ENCODE measurements at places on chromosomes 13 and 19.

GRCh38 chr19:33780251-33780650 lies 16.4 kb upstream of the KCTD15 start:
- DNase-seq: no peak

- DNase-seq: no peak
Measured at GRCh38 chr19:12773571-12773970, 1.8 kb downstream of the HOOK2 start.

- no peak for DNase-seq
Measured at GRCh38 chr13:73664851-73665250, 469.4 kb downstream of the KLF12 start.

GRCh38 chr13:45847554-45848224 lies 3.9 kb downstream of the SIAH3 start:
- DNase-seq: no peak

DNA sequence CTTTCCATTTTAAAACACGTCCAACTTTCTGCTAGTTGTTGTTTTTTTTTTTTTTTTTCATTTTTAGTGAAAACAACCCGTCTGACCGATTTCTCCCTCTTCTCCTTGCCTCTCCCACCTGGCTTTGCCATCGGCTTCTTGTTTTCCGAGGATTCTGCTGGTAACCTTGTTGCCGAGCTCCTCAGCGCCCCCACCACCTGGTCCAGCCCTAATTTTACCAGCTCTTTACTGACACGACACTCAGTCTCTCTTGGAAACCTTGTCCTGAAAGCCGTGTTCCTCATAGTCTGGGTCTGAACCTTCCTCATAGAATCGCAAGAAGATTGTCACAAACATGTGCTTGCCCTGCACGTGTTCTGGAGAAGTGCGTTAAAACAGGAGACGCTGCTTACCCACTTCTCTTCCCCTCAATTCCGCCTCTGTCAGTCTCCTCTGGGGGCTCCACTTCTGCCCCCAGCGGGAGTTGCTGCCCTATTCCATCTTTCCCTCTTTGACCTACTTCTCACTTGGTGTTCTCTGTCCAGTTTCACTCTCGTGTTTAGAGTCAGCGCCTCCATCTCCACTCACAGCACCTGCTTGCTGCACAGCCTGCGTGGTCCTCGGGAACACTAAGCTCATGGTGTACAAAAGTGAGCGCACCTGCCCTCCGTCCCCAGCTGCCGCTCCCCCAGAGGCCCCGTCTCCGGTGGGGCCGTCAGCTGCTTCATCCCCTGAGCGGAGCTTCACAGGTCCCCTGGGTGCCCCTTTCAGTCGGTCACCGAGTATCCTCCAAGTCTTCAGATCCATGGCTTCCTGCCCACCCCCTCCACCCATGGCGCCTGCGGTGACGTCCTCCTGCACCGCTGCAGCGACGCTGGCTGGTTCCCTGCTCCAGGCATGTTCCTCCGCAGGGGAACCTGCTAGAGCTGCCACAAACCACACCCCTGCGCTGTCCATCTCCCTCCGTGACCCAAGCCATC lies 65.1 kb downstream of the TM9SF2 start:
- DNase-seq: no peak

- no peak for DNase-seq
Measured at GRCh38 chr13:73939071-73939380, 195.2 kb downstream of the KLF12 start.

- DNase-seq: no peak
Measured at GRCh38 chr19:1912760-1913505, 7.7 kb downstream of the ADAT3 start.

GRCh38 chr19:737591-738093 lies 13.3 kb upstream of the MISP start:
- DNase-seq: no peak

DNA sequence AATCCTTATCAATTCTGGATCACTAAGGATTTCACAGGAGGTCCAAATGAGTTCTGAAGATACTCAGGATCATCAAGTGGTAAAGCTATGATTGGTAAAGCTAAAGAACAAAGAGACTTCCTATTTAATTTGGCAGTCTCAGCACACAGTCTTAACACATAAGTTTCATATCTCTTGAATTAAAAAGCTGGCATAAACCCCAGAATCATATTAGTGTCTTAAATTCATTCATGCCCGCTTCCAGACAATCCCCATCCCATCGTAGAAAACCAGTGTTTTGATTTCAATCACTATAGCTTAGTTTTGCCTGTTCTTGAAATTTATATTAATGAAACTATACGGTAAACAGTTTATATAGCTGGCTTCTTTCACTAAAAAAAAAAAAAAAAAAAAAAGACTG lies 278.7 kb downstream of the DIAPH3 start:
- DNase-seq: no peak

DNA sequence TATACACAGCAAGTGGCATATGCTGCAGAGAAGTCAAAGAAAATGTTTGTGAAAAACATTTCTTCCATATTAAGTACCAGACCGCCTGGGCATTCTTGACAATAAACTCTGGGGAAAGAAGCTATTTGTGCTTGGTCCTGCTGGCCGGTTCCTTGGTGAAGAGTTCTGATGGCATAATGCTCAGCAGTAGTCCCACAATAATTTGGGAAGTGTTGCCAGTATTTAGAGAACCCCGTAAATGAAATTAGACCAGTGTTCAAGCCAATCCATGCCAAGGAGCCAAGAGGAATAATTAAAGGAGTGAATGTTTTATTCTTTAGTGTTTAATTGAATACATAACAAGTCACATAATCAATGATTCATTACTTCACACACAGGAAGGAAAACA lies 6.3 kb downstream of the KCTD12 start:
- no peak for DNase-seq

DNA sequence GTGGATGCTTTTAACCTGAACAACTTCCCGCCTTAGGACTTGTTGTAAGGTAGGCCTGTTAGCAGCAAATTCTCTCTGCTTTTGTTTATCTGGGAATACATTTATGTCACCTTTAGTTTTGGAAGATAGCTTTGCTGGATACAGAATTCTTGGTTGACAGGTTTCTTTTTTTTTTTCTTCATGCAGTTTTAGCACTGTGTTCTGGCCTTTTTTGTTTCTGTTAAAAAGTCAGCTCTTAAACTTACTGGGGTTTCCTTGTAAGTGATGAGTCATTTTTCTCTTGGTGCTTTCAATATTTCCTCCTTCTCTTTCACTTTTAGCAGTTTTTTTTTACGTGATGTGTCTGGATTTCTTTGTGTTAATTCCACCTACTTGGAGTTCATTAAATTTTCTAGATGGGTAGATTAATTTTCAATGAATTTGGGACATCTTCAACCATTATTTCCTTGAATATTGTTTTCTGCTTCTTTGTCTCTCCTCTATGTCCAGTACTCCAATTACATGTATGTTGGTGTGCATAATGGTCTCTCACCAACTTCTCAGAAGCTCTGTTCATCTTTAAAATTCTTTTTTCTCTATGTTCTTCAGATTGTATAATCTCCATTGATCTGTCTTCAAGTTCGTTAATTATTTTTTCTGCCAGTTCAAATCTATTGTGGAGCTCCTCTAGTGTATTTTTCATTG lies 188.2 kb upstream of the ZNF536 start:
- no peak for DNase-seq

- no peak for DNase-seq
Measured at GRCh38 chr19:17873786-17874757, 2.3 kb downstream of the SLC5A5 start.

- DNase-seq: no peak
Measured at GRCh38 chr13:107834717-107835116, 380.6 kb downstream of the LIG4 start.

- DNase-seq: no peak
Measured at GRCh38 chr13:94708031-94708859, 4.1 kb downstream of the SOX21 start.

DNA sequence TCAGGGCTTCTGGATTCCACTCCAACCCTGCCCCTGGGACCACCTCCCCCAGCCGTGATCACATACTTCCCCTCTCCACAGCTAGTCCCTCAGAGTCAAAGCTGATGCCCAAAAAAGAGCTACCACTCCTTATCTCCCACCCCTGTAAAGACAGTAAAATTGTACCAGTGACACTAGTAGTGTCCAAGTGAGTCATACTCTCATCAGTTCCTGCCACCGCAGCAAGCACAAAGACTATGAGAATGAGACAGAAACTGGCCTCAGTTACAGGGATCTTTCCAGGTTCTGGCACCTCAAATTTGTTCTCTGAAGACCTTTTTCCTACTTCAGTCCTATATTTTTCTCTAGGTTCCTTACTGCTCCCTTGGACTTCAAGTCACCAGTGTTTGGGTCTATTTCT lies 144.2 kb downstream of the SPRY2 start:
- DNase-seq: no peak

- no peak for DNase-seq
Measured at GRCh38 chr19:13507053-13507611, 853 bp upstream of the CACNA1A start.

GRCh38 chr13:112867301-112867711 lies 101.7 kb upstream of the MCF2L start:
- DNase-seq: no peak

- DNase-seq: no peak
Measured at GRCh38 chr19:33812388-33813330, 16.0 kb downstream of the KCTD15 start.

GRCh38 chr19:51469629-51470028 lies 8.7 kb upstream of the CEACAM18 start:
- DNase-seq: no peak

GRCh38 chr19:41646589-41647204 lies 19.8 kb upstream of the CEACAM4 start:
- no peak for DNase-seq

- no peak for DNase-seq
Measured at GRCh38 chr19:55346725-55347441, 7.2 kb downstream of the KMT5C start.

DNA sequence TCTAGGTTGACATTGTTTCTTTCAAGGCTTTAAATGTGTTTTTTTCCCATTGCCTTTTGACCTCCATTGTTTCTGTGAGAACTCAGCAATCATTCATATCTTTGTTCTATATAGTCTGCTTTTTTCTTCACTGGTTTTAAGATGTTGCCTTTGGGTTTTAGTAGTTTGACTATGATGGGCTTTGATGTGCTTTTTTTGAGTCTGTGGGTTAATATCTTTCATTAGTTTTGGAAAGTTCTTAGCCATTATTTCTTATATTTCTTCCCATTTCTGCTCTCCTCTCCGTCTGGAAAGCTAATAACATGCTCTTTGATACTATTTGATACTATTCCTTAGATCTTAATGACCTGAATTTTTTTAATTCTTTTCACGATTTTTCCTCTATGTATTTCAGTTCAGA lies 32.7 kb downstream of the CCDC8 start:
- DNase-seq: no peak

GRCh38 chr19:33580026-33580644 lies 41.6 kb upstream of the CHST8 start:
- no peak for DNase-seq

- DNase-seq: no peak
Measured at GRCh38 chr19:35518313-35518712, 4.9 kb upstream of the DMKN start.

DNA sequence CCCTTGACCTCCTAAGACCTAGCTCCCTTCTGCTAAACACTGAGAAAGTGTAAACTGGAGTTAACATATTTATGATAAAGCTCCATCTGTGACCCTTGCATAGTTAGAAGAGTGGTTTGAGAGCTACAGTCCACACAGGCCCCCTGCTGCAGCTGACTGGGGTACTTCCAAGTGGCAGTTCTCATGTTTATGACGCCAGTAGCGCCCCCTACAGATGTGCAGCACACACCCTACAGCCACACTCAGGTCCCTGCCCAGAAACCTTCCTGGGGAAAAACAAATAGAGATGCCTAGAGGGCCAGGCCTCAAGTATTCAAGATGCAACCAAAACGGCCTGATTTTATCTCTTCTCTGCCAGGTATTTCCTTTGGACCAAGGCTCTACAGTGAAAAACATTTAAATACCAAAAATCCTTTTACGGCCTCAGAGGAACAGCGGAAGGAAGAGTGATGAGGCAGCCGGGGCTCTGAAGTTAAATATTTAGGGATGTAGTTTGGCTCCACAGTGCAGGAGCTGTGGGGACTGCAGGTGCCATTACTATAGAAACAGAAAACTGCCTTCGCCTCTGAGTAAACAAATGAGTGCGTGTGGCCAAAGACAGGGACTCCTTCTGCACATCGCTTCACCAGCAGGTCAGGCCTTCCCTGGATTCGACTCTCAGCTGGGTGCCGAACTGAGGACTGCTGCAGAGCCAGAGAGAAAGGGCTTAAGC lies 553.1 kb downstream of the EFNB2 start:
- DNase-seq: no peak

DNA sequence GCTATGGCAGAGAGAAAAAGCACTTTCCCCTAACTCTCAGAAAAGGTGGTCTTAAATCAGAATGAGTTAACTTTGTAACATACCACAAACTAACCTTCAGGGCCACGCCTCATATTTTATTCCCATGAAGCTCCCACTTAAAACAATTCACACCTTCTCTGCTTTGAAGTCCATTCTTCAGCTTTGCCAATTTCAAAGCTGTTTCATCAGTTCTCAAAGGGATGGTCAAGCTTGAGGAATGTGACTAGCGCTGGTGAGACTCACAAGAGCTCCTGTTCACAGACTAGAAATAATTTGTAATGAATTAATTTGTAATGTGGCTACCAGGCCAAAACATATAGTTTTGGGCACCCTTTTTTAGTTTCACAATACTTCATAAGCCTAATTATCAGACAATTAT lies 68.2 kb downstream of the STK24 start:
- DNase-seq: no peak

- DNase-seq: no peak
Measured at GRCh38 chr19:29810504-29810871, 1.3 kb upstream of the CCNE1 start.

DNA sequence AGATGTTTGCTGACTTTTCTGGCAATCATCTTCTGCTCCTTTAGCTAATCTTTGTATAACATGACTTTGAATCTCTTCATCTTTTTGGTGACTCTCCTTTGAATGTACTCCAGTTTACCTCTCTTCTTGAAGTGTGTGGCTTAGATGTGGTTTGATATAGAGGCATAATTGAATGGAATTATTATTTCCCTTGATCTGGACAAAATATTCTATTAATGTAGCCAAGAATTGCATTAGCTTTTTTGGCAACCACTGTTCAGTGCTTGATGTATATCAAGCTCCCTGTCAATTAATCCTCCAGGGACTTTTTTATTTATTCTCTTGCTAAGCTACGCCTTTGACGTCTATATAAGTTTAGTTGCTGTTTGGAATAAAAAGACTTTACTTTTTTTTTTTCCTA lies 490.8 kb downstream of the PCDH20 start:
- DNase-seq: no peak

DNA sequence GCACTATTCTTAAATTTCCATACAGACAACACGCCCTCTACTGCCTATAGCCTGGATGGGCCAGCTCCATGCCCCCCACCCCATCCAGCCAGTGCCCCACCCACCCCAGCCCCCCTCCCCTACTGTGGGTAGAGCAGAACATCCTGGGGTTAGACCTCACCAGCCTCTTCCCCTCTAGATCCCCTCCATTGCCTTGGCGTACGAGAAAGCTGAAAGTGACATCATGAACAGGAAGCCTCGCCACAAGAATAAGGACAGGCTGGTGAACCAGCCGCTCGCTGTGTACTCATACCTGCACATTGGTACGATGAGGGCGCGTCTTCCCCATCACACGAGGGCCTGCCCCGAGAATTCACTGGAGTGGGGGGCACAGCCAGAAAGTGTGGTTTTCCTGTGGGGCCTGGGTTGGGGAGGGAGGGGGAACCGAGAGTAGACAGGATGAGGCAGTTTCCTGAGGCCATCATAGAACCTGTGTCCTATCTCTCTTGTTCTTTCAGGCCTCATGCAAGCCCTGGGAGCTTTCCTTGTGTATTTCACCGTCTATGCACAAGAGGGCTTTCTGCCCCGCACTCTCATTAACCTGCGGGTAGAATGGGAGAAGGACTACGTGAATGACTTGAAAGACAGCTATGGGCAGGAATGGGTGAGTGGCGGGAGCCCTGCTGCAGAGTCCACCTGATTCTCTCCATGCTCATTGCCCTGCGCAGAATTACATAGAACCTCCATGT lies 29.1 kb downstream of the ATP12A start:
- DNase-seq: no peak
